ENCODE measurements at places on chromosomes 6 and 20.

GRCh38 chr6:11008821-11009220 is 35.3 kb downstream of the ELOVL2 start:
- no peak for DNase-seq

DNA sequence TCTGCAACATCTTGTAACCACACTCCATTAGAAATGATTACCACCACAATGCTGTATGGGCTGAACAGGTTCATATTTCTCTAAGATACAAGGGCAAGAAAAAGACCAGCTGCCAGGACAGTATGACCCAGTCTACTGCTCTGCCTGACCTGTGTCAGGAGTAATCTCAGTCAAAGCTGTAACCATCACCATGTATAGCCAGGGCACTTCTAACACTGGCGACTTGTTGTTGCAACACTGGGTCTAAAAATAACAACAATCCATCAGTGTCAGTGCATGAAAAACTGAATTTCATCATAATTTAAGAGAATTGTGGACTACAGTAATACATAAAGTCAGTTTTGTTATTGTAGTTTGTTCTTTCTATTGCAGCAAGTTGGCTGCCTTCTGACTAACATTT is 738.6 kb upstream of the ADGRB3 start:
- no peak for DNase-seq

- no peak for DNase-seq
Observed at GRCh38 chr6:75291744-75292143, 7.2 kb upstream of the TMEM30A start.

DNA sequence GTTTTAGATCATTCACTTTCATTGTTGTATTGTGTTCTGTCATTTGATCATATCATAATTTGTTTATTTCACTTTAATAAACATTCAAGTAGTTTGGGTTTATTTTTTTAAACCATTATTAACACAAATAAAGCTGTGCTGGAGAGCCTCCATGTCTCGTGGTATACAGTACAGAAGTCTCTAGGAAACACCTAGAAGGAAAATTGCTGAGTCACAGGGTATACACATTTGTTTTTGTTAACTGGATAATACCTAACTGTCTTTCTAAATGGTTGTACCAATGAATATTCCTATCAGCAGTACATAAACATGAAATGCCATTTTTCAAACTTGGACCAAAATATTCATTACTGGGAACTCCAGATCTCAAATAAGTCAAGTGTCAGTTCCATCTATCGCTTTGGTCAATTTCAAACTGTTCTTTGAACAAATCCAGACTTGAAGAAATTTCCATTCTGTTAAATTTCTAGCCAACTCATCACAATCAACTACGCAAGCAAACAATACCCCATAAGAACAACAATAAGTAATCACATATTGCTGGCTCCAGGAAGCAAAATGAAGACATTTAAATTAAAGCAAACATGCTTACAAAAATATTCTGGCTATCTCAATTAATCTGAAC is 138.1 kb downstream of the ATXN1 start:
- no peak for DNase-seq

GRCh38 chr20:12999201-12999600 is 9.6 kb upstream of the SPTLC3 start:
- no peak for DNase-seq

GRCh38 chr6:40395698-40396076 is 191.5 kb downstream of the LRFN2 start:
- no peak for DNase-seq

GRCh38 chr6:168681748-168682147 is 240.8 kb downstream of the SMOC2 start:
- no peak for DNase-seq

DNA sequence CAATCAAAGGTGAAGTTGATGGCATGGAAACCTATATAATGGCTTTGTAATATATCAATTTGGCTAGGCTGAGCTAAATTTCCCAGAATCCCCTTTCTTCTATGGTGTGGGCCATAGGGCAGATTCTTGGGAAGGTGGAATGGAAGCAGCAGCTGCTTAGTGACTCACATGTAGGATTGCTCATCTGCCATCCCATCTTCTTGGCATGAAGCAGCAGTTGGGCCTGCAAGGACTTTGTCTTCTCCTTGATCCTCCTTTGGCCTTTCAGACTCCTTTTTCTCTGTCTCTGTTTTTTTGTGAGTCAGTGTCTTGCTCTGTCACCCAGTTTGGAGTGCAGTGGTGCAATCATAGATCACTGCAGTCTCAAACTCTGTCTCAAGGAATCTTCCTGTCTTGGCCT is 52.6 kb upstream of the CEP162 start:
- no peak for DNase-seq

DNA sequence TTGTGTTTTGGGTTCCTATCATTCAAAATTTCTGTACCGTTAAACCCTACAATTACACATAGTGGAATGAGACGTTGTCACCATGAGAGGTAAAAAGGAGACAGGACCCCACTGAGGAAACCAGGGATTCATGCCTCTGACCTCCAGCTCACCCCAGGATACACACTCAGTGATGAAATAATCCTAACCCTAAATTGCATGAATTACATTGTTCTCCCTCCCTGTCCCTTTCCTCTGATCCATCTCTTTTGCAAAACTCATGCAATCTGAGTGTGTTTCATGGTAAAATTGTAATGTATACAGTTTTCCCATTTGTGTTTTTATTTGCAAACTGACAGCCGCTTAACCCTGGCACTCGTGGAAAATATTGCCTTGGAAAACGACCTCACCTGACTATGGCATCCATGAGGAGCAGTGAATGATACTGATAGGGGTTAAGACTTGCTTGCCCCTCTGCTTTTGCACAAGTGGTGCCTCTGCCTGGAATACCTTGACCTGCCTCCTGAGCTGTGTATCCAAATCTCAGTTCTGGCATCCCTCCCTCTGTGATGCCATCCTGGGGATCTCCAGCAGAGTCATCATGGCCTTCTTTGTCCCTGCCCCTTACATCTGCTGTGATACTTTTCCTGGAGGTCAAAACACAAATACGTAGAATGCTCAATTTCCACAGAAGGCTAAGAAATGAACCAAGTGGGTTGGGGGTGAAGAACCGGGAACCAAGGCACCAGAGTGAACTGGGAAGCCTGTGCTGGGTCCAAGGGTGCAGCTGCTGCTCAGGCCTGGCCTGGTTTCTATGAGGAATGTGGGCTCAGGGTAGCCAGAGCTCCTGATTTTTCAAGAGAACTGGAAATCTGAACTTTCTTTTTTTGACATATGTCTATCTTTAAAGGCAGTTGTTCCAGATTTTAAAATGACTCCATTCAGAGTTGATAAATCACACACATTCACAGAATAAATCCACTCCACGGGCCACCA is 211.6 kb upstream of the ZNF217 start:
- DNase-seq: no peak
